ENCODE measurements at places on chromosomes 13 and 19.

GRCh38 chr13:29050719-29051118, 230.6 kb downstream of the MTUS2 start:
- DNase-seq, result no peak

GRCh38 chr13:66659701-66660467, 570.3 kb downstream of the PCDH9 start:
- DNase-seq, result no peak

DNA sequence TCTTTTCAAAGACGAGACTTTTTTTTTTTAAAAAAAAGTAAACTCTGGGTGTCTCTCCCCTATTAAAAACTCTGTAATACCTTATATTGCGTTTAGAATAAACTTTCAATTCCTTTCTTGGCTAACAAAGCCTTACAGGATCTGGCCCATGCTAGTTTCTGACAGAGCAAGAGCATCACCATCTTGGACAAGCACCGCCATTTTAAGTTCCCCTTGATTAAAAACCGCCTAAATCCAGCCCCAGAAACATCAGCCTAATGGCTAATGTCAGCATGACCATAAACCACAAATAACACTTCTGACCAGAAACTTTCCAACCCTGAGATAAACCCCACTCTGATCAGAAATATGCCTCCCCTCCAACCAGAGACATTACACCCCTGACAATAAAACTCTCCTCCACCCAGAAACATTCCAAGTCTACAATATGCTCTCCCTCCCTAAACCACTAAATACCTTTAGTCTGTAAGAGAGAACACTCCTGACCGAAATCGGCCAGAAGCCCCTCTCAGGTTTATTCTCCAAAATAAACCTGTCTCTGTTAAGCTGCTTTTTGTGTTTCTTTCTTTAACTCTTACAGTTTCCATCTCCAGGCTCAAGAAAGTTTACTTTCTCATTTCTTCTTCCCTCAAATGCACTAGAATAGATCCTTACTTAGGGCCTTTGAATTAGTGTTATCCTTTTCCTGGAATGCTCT, 1.6 kb upstream of the AKAP11 start:
- no peak for DNase-seq

- no peak for DNase-seq
Observed at GRCh38 chr13:101190976-101191375, 225.3 kb downstream of the NALCN start.

DNA sequence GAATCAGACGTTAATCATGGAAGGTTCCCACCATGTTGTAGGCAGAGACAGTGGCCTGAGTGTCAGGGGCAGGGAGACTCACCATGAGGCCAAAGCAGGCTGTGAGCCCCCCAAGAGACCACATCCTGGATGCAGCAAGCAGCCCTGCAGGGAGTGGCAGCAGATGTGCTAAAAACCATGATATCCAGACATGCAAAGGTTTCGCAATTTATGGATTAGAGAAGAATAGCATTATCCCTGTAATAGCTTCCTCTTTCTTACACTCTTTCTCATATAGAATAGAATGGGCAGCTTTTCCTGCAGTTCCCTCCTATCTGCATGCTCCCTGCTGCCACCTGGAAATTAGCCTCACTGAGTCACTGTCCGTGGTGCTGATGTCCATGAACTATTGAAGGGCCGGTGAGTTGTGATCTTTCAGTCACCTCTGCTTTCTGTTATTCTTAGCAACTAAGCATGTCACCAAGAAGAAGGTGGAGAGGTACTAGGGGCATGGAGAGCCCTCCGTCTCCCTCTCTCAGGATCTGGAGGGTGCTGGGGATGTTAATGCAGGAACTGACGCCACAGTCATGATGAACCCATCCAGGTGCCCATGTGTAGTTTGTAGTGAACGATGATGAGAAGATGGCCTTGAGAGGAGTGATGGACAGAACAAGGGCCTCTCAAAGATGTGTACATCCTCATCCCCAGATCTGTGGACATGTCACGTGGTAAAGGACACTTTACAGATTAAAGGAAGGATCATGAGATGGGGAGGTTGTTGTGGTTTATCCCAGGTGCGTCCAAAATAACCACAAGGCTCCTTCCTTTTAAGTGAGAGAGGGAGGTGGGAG, 9.9 kb downstream of the CEACAM4 start:
- no peak for DNase-seq

DNA sequence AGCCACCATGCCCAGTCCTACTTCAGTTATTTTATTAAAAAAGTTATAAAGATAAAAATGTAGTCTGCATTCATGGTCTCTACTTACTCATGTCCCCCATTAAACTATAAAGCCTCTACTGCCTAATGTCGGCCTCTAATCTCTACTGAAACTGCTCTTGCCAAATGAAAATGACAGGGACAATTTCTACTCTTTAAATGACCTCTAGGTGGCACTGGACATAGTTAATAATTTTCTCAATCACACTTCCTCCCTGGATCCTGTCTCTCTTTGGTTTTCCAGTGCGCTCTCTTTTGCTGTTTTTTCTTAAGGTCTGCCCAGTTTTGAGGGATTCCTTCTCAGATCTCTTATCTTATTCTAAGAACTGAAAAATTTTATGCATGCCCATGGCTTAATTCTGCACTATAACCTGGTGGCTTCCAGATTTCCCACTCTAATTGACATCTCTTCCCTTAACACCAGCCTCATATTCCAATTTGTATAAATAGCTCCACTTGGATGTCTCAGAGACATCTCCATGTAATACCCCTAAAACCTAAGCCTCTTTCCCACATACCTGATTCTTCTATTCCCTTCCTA, 54.3 kb downstream of the MTMR6 start:
- DNase-seq, result peak; percentile 45

DNA sequence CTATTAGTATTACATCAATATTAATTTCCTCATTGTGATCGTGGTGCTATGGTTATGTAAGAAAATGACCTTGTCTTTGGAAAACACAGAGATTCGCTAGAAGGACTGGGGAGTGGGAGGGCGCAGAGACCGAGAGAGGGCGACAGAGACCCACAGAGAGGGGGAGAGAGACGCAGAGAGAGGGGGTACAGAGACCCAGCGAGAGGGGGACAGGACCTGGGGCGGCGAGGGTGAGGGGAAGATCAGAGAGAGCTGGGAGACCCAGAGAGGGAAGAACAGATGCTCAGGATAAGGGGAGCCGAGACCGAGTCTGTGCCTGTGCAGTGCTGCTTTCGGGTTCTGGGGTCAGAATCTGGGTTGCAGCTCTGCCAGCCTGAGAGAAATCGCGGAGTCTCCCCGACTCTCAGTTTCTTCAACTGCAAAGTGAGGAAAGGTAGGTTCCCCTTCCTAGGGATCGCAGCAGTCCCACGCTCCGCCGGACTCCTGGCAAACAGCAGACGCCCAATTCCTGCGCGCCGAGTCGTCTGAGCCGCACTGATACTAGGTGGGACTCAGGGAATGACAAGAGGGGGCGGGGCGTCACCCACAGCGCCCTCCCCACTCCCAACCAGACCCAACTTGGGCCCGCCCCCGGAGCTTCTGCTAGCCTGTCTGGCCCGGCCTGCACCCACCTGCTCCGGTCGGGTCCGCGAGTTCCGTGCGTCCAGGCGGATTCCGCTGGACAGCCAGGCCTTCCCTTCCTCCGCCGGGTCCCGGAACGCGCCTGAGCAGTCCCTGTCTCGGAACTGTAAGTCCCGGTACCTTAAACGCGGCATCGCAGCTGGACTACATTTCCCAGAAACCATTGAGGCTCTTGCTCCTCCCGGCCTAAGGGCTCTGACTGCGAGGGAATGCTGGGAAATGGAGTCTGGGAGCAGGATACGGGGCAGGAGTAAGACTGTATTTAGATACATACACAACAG, 15.3 kb downstream of the IZUMO2 start:
- DNase-seq, result peak; percentile 97

DNA sequence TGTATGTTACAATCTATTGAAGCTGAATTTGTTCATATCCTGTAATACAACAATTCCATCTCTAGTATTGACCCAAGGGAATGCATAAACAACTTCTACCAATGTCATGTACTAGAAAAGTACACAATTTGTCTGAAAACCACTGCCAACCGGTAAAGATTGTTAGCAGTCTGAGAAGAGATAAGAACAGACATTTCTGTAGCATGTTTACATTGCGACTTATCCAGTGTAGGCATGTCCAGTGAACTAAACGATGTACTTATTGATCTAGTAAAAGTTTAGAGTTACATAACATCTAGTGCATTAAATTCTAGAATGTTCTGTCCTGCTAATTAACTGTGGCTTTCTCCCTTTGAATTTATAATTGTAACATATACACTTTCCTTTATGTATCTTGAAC, 425.9 kb downstream of the SLITRK6 start:
- no peak for DNase-seq

DNA sequence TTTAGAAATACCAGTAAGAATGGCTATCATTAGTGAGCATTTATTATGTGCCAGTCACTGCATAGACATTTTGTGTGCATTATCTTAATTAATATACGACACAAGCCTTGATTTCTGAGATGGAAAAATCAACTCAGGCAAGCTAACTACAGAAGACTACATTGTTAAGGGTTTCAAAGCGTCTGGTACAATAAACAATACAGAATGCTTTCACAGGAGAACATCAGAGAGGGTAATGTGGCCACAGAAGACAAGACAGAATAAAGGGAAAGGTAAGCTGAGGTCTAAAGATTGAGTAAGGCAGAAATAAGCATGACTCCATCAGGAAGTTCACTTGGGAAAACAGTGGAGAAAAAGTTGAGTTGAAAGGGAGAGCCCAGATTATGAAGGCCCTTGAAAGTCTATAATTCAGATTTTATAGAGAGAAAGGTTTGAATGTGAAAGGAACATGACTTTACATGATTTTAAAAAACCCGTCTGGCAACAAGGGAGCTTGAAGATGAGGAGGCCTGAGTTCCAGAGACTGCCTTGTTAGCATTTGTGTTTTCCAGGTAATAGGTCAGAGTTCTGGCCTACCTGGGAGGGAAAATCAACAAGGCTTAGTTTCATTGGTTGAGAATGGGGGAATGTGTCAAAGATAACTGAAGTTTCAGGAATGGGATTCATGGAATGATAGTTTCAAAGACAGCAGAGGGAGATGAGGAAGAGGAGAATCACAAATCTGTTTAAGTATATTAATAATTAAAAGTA, 1.8 kb upstream of the MBNL2 start:
- DNase-seq, result no peak

DNA sequence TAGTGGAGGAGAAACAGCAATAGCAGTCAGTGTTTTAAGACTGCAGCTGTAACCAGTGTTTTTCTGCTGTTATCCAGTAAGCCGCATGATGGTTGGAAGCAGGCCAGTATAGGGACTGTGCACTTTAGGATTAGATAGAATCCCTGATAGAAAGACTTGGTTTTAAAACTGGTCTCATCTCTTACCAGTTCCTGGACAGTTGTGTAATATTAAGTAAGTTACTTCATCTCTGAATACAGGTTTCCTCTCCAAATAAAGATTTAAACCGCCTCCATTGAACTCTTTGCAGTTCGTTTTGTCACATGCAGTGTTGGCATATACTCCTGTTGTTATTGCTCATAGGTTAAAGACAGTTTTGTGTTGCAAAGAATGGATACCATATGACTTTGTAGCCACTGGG, 25.6 kb downstream of the URI1 start:
- DNase-seq, result no peak

DNA sequence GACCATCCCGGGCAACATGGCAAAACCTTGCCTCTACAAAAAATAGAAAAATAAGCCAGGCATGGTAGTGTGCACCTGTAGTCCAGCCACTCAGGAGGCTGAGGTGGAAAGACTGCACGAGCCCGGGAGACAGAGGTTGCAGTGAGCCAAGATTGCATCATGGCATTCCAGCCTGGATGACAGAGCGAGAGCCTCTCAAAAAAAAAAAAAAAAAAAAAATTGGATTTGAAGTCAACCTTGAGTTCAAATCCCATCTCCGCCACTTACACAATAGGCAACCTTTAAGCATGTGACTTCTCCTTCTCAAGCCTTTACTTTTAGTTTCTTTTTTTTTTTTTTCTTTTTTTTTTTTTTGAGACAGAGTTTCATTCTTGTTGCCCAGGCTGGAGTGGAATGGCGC, 12.0 kb downstream of the KASH5 start:
- no peak for DNase-seq

DNA sequence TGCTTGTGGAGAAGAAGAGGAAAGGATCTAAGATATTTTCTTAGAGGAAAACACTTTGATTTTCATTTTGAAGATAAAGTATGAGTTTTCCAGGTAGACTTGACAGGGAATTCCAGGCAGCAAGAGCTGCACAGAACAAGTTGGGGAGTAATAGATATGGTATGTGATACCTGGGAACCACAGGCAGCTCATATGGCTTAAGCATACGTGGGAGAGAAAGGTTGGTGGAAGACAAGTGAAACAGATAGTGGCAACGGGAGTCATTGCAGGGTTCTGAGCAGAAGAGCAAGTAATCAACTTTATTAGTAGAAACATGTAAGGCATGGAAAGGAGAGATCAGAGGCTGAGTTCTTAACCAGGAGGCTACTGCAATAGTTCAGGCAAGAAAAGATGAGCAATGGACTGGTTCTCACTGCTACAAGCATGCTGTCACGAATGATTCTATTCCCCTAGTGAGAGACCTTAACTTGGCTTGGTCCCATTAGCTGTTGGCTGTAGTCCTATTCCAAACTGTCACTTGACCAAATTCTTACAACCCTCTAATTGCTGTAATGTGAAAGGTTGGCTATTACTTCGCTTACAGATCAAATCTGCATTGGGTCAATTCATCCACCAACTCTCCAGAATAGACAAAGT, 217.9 kb downstream of the VWA8 start:
- DNase-seq, result no peak

DNA sequence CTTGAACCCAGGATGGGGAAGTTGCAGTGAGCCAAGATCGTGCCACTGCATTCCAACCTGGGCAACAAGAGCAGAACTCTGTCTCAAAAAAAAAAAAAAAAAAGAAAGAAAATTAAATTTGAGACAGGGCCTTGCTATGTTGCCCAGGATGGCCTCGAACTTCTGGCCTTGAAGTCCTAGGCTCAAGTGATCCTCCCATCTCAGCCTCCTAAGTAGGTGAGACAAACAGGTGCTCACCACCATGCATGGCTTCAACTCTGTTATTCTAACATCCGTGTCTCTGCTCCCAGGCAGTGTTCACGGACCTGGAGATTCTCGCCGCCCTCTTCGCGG, 40.3 kb downstream of the PDE4A start:
- DNase-seq, result peak; percentile 77

GRCh38 chr19:6238256-6238642, 41.5 kb downstream of the MLLT1 start:
- no peak for DNase-seq

GRCh38 chr19:17560205-17560595, 4.8 kb downstream of the COLGALT1 start:
- DNase-seq, result no peak

DNA sequence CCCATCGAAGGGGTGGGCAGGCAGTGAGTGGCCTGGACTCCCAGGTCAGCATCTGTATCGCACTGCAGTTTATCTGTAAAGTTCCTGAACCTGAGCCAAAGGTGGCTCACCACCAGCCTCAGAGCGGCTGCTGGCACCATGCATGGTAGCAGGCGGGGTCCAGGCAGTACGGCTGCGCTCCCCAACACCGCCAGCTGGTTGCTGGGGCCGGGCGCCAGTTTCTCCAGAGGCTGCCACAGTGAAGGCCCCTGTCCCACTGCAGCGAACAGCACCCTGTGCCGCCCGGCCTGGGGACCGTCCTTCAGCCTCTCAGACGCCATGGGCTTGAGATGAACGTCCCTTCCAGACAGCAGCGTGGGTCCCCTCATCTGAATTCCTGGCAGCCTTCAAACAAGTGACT, 109.8 kb downstream of the KDM4B start:
- DNase-seq, result no peak
